ENCODE measurements at places on chromosomes 4 and X.

DNA sequence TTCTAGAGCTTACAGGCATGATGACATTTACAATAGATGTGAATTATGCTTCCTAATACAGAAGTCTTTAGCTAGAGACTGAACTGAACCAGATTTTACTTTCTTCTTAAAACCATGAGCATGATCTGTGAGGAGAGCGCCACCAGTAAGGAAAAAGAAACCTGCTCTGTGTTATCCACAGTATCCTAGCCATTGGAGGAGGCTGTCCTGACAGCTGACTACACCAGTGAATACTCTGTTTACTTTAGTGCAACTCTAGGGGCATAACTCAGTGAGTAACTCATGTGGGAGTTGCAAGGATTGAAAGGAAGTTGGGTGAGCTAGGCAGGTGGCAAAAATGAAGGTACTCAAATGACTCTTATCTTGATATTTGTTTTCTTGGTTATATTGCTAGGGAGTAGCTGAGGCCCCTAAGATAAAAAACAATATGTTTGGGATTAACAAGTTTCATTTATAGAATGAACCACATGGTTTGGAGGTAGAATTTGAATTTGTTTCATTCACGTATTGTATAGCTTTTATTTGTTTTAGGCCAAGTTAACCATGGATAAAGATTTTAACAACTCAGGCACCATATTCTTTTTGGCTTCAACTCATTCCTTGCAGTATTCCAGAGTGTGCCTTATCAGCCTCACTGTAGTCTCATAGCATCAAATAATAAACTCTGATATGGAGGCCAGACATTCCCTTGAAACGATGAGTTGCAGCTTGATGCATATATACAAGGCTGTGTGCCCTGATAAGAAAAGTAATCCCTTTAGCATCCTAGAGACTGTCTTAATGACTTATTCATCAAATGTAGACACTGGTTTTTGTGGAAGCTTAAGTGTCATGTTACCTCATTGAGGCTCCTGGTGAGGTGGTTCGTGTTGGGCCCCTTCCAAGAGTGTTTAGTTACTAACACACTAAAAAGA is 2.5 kb downstream of the BMP3 start:
- no peak for DNase-seq

DNA sequence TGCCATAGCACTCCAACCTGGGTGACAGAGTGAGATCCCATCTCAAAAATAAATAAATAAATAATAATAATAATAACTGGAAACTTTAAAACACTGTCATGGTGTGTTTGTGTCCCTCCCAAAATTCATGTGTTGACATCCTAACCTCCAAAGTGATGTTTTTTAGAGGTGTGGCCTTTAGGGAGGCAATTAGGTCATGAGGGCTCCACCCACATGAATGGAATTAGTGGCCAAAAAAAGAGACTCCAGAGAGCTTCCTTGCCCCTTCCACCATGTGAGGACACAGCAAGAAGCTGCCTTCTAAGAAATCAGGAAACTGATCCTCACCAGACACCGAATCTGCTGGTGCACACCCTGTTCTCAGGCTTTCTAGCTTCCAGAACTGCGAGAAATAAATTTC is 23.8 kb upstream of the RAPGEF2 start:
- DNase-seq, result no peak

- DNase-seq, result no peak
Observed at GRCh38 chr4:945274-946102, 13.2 kb downstream of the TMEM175 start.

- no peak for DNase-seq
Observed at GRCh38 chrX:51747671-51748070, 4.4 kb downstream of the GSPT2 start.

DNA sequence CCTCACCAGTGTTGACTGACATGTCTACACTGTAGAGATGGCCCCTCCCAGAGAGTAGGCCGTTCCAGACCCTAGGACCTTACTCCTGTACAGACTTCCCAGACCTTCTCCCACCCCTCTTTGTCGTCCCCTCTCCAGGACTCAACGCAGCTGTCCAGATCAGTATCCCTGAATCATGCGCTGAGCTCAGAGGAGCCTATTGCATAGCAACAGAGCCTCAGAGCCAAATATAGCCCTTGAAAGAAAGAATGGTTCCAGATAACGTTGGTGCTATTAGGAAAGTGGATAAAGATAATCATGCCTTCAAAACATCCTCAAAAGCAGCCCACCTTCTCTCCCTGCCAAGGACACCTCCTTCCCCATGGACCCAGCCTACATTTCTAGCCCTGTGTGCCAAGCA is 27.8 kb upstream of the NXF3 start:
- no peak for DNase-seq

- DNase-seq, result no peak
Observed at GRCh38 chr4:181909368-181909767, 333.8 kb upstream of the TENM3 start.

- no peak for DNase-seq
Observed at GRCh38 chr4:112994732-112995464, 54.6 kb upstream of the ANK2 start.

GRCh38 chr4:155377276-155377675 is 511 bp upstream of the MAP9 start:
- DNase-seq, result no peak
